ENCODE measurements at places on chromosomes 1 and 21.
A peak's percentile ranks its signal among the peaks of the same experiment; 100 is the strongest.

- no peak for DNase-seq
Observed at GRCh38 chr1:24021403-24022266, 41.5 kb upstream of the SRSF10 start.

- DNase-seq, result no peak
Observed at GRCh38 chr1:172002725-172003345, 161.5 kb downstream of the DNM3 start.

- no peak for DNase-seq
Observed at GRCh38 chr1:164466429-164466828, 92.6 kb upstream of the PBX1 start.

GRCh38 chr1:7560601-7561181, 210.4 kb upstream of the VAMP3 start:
- no peak for DNase-seq

DNA sequence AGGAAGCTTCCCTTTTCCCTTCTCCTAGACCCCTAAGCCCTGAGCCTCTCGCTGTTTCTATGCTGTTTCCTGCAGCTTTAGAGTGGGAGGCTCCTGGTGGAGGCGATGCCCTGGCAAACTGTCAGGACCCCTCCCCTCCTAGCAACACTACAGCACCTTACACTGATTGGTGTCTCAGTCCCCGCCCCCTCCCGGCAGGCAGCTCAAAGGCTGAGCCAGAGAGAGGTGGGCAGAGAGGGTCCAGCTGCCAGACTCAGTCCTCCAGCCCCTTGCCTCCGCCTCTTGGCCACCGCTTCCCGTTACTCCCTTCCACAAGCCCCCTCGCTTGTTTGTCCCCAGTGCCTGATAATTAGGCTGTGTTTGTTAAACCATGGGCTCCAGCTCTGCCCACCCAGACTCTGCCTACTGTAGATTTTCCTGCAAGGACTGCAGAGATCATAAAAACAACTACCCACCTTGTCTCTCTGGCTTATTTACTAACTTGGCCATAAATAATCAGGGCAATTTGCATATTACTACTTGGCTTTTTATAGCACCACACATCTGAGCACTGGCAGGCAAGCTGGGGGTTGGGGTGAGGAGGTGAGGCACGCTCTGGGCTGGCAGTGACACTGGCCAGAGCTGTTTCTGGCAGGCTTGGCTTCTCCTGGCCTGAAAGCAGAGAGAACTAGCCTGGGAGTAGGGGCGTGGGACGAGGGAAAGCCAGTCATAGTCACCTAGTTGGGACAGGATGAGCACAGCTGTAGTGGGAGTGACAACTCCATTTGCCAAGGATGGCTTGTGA, 107.5 kb downstream of the CSMD2 start:
- DNase-seq, result no peak

- no peak for DNase-seq
Observed at GRCh38 chr1:201026234-201026633, 2.7 kb upstream of the KIF21B start.

DNA sequence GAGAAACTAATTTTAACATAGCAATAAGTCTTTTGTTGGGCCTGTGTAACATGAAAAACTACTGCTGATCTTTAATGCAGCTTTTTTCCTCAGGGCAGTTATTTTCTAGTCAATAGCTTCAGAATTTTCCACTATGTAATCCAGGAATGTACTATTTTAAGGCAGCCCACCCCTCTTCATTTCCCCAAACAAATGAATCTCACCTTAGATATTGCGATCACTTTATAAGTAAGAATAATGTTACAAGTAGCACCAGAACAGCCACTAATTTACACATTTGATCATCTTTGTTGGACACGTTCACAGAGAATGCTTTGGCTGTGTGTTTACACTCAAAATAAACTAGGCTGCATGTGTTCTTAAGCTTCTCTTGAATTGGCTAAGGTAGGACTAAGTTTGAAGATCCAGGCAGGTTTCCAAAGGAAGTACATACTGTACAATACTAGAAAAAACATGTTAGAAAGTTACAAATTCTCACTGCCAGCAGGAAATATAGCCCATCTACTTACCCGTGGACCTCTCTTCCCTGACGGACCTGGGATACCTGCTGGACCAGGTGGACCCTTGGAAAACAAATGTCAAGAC, 41.7 kb downstream of the COL24A1 start:
- DNase-seq, result no peak

- no peak for DNase-seq
Observed at GRCh38 chr1:248730507-248731335, 24.8 kb downstream of the LYPD8 start.

- DNase-seq, result no peak
Observed at GRCh38 chr1:212101251-212101650, 65.7 kb downstream of the DTL start.

- peak; percentile 61 for DNase-seq
Observed at GRCh38 chr1:30756545-30757351, 826 bp downstream of the LAPTM5 start.
